Left renal pelvis (tissue), 4 donors: ENCODE measurements at places on chromosomes 3 and 15. TPM values are rescaled to one million over a fixed set of nuclear protein-coding genes. Genes with fewer than 3 reads are reported as not detected.

The IL17RE gene
- polyA plus RNA-seq, result 20.1 TPM

DNA sequence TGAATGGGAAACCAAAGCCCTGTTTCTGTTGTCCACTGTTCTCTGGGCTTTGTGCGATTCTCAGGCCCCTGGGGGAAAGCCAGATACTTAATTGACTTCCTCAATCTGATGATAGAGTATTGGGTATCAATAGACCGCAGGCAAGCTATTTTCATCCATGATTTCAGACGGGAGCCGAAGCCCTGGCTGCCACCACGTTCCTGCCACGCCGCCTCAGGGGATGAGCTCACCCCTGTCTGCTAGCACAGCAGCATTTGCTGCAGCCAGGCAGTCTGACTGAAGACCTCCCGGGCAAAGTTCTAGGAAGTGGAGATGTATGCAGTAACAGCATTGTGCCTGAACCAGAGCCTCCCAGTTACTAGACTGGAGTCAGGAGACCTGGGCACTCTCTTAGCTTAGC is 69.8 kb downstream of the ISG20 start:
- DNase-seq, result no peak

The GOLGA8H gene
- 0.91 TPM for polyA plus RNA-seq

- no peak for DNase-seq
Observed at GRCh38 chr3:71010726-71011455, 572.6 kb downstream of the FOXP1 start.

DNA sequence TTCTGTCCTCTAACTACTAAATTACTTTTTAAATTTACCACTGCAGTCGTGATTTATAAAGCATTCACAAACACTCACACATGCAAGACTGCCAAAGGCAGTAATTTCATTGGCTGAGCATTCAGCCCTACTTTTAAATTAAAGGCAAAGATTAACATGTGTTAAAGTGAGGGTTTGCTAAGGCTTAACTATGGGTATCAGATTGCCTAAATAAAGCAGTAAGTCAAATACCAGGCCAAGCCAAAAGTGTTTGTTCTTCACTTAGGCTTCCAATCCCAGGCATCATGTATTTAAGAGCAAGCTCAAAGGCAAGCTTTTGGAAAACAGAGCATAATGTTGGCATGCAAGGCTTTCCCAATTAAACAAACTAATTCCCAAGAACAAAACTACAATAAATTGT is 187.3 kb downstream of the SUCNR1 start:
- DNase-seq, result no peak

GRCh38 chr15:66072616-66073361 is 180.8 kb downstream of the MEGF11 start:
- DNase-seq, result no peak

GRCh38 chr3:182238126-182238525 is 526.4 kb downstream of the SOX2 start:
- no peak for DNase-seq

GRCh38 chr3:131031660-131032059 is 5.0 kb downstream of the NEK11 start:
- no peak for DNase-seq

GRCh38 chr3:149964291-149964690 is 6.4 kb downstream of the PFN2 start:
- no peak for DNase-seq

GRCh38 chr3:14658978-14659377 is 7.4 kb downstream of the CCDC174 start:
- no peak for DNase-seq

- no peak for DNase-seq
Observed at GRCh38 chr15:100704281-100705055, 102.1 kb downstream of the ASB7 start.

- DNase-seq, result no peak
Observed at GRCh38 chr3:21783839-21784238, 32.8 kb upstream of the ZNF385D start.

DNA sequence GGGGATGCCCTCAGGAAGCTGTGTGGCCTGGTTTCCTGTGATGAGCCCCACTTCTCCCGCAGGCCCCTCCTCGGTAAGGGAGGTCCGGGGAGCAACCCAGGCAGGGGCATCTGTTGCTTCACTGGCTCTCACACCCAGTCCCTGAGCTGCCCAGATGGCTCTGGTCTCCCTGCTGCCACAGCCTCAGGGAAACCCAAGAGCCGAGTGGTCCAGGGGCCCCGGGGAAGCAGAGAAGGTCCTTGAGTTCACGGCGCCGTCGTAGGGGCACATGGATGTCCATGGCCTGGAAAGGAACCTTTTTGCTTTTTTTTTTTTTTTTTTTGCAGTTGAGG is 13.3 kb upstream of the LRRC15 start:
- no peak for DNase-seq

The TRIM69 gene
- polyA plus RNA-seq, result 24.8 TPM

GRCh38 chr3:16671690-16672089 is 66.5 kb upstream of the DAZL start:
- no peak for DNase-seq

The CYP1A2 gene
- polyA plus RNA-seq, result 0.06 TPM

The ABCC5 gene
- 45.2 TPM for polyA plus RNA-seq

- DNase-seq, result no peak
Observed at GRCh38 chr15:45744236-45744589, 109.4 kb downstream of the SQOR start.

The MOBP gene
- polyA plus RNA-seq, result not detected

The GPR171 gene
- polyA plus RNA-seq, result not detected

DNA sequence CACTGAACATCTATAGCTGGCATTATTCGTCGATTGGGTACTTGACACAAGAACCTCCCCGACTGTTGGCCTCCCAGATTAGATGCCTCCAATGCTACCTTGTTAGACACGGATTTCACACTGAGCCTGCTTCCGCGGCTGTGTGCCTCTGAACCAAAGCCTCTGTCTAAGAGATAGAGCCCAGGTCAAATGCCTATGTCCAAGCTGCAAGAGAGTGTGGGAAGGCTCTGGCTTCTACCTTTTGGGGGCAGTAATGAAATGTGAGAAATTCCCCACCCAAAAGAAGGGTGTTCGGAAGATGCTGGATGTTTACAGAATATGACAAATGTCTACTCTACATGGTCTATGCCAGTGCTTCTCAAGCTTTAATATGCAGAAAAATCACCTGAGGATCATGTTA is 2.0 kb upstream of the RPUSD2 start:
- DNase-seq, result no peak

DNA sequence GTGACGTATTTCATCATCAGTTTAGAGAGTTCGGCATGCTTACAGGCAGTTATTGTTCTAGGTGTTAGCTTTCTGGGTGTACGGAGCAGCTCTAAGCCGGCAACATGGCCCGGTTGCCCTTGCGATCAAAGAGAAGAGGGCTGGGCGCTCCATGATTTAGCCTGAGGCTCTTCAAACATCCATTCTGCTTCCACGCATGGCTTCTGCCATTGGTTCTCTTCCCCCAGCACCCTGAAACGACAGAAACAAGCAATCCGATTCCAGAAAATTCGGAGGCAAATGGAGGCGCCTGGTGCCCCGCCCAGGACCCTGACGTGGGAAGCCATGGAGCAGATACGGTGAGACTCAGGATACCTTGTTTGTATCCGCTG is 574 bp downstream of the NGRN start:
- no peak for DNase-seq

GRCh38 chr3:193014902-193015301 is 97.2 kb upstream of the MB21D2 start:
- no peak for DNase-seq

DNA sequence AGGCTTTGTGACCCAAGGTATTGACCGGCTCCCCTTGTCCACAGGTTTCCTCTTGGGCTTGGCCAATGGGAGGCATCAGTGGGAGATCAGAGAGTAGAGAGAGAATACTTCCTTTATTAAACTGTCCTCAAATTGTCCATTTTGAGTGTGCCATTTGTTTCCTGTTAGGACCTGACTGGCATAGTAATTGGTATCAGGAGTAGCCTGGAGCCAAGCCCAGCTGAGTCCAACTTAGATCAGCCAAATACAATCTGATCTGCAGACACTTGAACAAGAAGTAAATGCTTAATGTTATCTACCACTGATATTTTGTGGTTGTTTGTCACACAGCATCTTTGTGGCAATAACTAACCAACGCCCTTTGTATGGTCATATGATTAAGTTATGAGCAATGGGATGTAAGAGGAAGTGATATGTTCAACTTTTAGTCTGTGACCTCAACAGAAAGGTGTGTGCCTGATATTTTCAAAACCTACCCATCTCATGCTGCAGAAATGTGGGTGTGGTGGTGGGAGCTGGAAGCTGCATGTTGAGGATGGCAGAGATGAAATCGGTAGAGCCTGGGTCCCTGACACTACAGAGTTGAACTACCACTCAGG is 13.3 kb downstream of the MYD88 start:
- DNase-seq, result no peak

DNA sequence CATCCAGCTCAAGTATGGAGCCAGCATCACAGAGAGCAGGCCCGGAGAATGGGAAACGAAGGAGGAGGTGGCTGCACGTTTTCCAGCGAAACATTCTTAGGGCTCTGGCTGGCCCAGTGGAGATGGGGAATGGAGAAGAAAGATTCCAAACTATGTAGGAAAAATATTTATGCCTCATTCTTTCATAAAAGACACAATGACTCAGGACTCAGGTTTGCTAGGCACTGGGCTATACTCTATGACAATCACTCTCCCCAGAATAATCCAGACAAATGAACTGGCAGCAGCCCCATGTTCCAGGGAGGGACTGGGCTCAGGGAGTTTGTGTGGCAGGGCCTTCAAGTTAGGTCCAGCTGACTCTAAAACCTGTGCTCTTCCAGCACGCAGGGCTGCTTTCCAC is 110.8 kb upstream of the RAD18 start:
- no peak for DNase-seq

GRCh38 chr3:35592589-35593295 is 46.6 kb upstream of the ARPP21 start:
- DNase-seq, result no peak

The LRCH3 gene
- polyA plus RNA-seq, result 52.9 TPM

DNA sequence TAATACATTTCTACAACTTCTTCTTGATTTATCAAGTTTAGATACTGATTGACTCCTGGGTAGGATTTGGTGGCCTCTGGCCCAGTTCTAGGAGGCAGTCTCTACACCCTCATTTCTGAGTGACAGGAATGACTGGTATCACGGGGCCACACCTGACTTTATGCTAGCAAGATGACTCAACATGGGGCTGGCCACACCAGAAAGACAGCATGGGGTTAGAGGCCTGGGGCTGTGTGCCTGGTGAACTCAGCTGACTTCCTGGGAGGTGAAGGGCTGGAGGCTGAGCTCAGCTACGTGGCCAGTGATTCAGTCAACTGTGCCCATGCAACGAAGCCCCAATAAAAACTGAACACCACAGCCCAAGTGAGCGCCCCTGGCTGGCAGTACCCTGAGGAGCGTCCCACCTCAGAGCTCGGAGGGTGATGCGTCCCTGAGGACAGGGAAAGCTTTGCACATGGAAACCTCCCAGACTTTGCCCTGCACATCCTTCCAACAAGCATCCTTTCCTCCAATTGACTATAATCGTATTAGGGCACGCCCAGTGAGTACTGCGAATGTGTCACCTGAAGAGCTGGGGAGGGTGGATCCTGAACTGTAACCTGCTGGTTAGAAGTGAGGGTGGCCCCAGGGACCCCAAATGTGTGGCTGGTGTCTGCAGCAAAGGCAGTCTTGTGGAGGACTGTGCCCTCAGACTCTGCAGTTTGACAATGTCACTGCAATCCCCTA is 57.2 kb downstream of the NIPA2 start:
- no peak for DNase-seq

The AHSG gene
- 69.3 TPM for polyA plus RNA-seq

GRCh38 chr3:104887069-104887468 is 479.6 kb upstream of the ALCAM start:
- no peak for DNase-seq

DNA sequence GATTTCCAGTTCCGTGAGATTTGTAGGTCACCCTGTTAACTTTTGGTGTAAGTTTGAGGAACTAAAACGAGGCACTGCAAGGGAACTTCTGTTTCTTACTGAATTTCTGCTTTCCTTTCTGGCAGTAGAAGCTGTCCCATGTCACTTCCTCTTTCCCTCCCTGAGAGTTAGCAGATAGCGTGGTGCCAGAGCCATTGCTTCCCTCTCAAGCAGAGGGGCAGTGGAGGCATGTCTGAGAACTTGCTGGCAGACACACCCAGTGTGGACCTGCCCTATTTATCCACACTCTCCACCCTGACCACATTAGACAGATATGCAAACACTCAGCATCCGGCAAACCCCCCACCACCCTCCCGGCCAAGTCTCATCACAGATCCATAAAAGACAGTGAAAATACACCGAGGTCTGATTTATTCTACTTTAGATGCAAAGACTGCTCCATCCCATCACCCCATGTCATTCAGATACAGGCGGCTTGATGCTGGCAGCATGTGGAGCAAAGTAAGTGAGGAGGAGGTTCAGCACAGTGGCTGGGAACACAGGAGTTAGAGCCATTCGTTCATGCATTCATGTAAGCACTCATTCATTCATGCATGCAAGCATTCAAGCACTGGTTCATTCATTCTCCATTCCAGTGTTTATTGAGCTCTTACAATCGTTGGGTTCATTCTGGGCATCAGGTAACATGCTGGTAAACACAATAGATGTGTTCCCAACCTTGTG is 324.7 kb downstream of the SHQ1 start:
- no peak for DNase-seq

The RETNLB gene
- not detected for polyA plus RNA-seq

- no peak for DNase-seq
Observed at GRCh38 chr15:98286831-98287230, 326.3 kb downstream of the ARRDC4 start.

DNA sequence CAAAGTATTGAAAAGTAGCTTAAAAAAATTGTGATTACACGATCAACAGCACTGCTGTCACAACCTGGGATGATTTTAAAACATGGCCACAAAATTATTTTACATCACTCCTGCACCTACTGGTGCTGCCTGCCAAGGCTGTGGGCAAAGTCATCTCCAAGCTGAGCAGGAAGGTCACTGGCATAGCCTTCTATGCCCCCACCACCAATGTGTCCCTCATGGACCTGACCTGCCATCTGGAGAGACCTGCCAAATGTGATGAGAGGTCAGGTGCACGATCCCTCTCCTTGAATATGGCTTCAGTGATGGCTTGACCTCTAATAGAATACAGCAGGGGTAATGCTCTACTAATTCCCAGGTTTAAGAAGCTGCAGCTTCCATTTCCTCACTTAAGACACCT is 57.8 kb downstream of the PIK3CB start:
- DNase-seq, result no peak

DNA sequence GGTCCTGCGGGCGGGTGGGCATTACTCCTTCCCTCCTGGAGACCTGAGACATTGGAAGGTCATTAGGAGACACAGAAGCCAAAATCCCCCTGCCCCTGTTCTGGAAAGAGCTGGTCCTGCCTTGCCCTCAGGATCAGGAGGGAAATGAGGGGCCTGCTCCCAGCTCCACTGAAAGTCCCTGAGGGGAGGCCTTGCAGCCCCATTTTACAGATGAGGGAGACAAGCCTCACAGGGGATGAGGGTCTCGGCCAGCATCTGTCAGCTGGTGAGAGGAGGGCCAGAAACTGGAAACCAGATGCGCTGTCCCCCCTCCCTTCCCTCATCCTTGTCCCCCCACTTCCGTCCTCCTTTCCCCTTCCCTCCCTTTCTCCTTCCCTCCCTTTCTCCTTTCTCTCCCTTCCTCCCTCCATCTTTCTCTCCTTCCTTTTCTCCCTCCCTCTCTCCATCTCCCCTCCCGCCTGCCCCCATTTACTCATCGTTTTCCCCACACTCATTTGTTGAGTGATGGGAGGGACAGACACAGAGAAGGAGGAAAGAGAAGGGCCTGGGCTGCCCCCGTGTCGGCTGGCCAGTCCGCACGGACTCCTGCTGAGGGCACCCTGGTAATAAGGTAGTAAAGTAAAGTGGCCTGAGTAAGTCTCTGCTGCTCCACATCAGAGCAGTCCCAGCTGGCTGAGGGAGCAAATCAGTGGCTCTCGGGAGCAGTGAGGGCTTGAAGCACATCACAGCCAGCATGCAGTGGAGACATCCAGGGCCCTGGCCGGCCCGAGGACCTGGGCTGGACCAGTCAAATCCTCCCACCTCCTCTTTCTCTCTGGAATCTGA is 112.4 kb upstream of the ALDH1A3 start:
- DNase-seq, result no peak
